Melanocyte of skin (primary cell): ENCODE measurements at places on chromosomes 7 and 10. TPM values are rescaled to one million over a fixed set of nuclear protein-coding genes. Genes with fewer than 3 reads are reported as not detected.

FXYD4 gene
- not detected in 2 replicates for total RNA-seq

TAS2R4 gene
- 1.4 and 2.5 TPM in 2 replicates for total RNA-seq

SLC16A12 gene
- not detected in 2 replicates for total RNA-seq

C10orf90 gene
- total RNA-seq, result 83.6 and 130 TPM in 2 replicates

TRPV5 gene
- total RNA-seq, result not detected in 2 replicates

FRAT2 gene
- 12.3 and 15.9 TPM in 2 replicates for total RNA-seq

PRKAR2B gene
- total RNA-seq, result 10.2 and 11.4 TPM in 2 replicates

FZD8 gene
- total RNA-seq, result 1.0 and 2.9 TPM in 2 replicates

SLC35B4 gene
- total RNA-seq, result 22.7 and 34.9 TPM in 2 replicates

AP1S1 gene
- total RNA-seq, result 182 and 208 TPM in 2 replicates

PNLIP gene
- not detected in 2 replicates for total RNA-seq

TUBB8 gene
- not detected in 2 replicates for total RNA-seq

ADRA2A gene
- under 0.01 TPM in 1 of 2 replicates, not detected in the other for total RNA-seq

C10orf67 gene
- total RNA-seq, result 0.34 and 0.36 TPM in 2 replicates

CYP26C1 gene
- under 0.01 TPM in 1 of 2 replicates, not detected in the other for total RNA-seq

ACSL5 gene
- 0.33 and 1.7 TPM in 2 replicates for total RNA-seq

VAX1 gene
- total RNA-seq, result 0.15 TPM in 1 of 2 replicates, not detected in the other

SLC39A12 gene
- under 0.01 and 0.69 TPM in 2 replicates for total RNA-seq

ACSM6 gene
- not detected in 2 replicates for total RNA-seq

KCNIP2 gene
- total RNA-seq, result 1.7 and 2.2 TPM in 2 replicates

MYH16 gene
- under 0.01 TPM in 1 of 2 replicates, not detected in the other for total RNA-seq

NME8 gene
- total RNA-seq, result not detected in 2 replicates
